Uterus (tissue), 4 donors: ENCODE measurements at places on chromosomes 3 and 15. TPM values are rescaled to one million over a fixed set of nuclear protein-coding genes. Genes with fewer than 3 reads are reported as not detected.

DNA sequence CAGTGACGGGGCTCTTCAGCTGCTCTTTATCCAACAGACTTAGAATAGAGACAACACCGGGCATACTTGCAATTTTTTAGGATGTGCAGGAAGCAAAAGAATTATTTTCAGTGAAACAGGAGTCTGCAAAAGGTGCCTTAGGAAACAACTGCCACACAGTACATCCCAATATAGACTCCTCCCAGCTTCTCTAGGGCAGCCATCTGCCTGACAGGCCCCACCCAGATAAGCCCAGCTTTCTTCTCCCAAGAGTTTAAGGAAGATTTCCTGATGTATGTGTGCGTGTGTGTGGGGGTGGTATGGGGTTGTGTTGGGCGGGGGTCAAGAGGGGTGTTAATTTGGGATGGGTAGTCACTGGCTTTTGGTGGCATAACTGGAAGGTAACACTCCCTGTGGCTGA lies 21.5 kb downstream of the MAP2K1 start:
- no peaks in the 10 kb centered on the region for H3K36me3 ChIP-seq
- no peaks in the 10 kb centered on the region for H3K27me3 ChIP-seq
- no peak overlapping the region for H3K4me3 ChIP-seq
- no peaks in the 10 kb centered on the region for H3K4me1 ChIP-seq

DNA sequence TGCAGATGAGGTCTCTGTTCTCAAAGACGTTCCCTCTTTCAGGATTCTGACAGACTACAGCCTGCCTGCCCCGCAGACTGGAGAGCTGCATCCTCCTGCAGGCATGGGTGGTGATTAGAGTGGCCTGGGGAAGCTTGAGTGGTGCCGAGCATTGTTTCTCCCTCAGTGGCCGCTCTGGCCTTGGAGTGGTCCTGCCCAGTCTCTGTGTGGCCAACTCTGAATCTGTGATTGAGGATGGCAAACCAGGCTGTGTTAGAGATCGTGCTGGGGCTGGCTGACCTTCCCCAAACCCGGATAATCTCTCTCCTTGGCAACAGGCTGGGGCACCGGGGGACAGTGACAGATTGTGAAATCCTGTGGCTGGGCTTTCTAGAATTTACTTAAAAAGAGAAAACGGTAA lies 11.0 kb upstream of the ADCY5 start:
- no peaks in the 10 kb centered on the region for H3K27me3 ChIP-seq
- no peaks in the 10 kb centered on the region for H3K4me1 ChIP-seq
- H3K27ac ChIP-seq = no peak overlapping the region
- no peak for DNase-seq
- no peak overlapping the region for H3K4me3 ChIP-seq

- no peaks in the 10 kb centered on the region for H3K4me1 ChIP-seq
- DNase-seq = no peak
- H3K27ac ChIP-seq = no peak overlapping the region
- H3K4me3 ChIP-seq = no peak overlapping the region
- no peaks in the 10 kb centered on the region for H3K36me3 ChIP-seq
Observed at GRCh38 chr15:80142646-80143045, 10.2 kb upstream of the FAH start.

Gene TEX9
- 2.6 TPM for total RNA-seq

Gene OSBPL10
- total RNA-seq = 46.9 TPM

DNA sequence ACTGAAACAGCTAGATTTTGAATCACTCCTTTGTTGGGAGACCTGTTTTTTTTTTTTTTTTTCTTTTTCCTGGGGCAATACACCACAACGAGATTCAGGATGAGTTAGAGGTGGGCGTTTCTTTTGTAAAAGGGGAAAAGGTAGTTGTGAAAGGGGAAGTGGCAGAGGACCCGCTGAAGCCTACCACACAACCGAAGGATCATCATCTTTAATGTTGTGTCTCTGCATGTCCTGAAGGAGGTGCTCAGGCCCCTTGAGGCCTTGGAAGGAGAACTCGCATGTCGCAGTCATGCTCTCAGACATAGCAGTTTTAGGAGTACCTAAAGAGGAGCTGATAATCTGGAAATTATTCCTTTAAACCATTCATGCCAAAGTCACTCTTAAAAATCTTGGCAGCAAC lies 137.9 kb upstream of the LRIG1 start:
- no peaks in the 10 kb centered on the region for H3K36me3 ChIP-seq
- no peaks in the 10 kb centered on the region for H3K27me3 ChIP-seq
- DNase-seq = no peak
- no peak overlapping the region for H3K4me3 ChIP-seq

DNA sequence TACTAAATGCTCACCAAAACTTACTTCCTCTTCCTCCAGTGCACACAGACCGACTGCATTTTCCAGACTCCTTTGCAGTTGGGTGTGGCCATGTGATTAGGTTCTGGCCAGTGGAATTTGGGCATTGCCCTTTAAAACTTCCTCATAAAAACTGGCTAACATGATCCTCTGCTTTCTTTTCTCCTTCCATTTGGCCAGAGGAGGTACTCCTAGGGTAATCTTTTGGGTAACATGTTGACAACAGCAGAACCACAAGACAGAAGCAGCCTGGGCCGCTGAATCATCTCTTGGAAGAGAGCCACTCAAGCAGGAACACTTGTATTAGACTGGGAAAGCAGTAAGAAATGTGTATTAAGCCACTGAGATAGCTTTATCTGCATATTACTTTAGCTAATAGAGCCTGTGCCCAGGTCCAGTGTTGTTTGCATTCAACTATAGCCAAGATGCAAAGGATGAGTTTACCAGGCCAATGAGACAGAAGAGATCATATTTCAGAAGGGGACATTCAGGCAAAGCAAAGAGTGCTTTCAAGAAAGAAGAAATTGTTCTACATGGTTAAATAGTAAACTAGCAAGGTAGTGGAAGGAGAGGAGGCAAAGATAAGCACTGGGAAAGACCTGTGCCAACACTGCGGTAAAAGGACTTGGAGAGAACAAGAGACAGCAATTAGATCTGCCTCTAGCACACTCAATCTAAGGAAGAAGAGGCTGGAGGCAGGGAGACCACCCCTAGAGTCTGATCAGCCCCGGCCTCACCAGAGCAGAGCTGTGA lies 79.8 kb downstream of the PLCH1 start:
- no peak overlapping the region for H3K4me3 ChIP-seq
- no peaks in the 10 kb centered on the region for H3K4me1 ChIP-seq
- no peaks in the 10 kb centered on the region for H3K36me3 ChIP-seq
- peak; percentile 64 for DNase-seq
- H3K27ac ChIP-seq = peak overlapping the region; percentile 76
- no peaks in the 10 kb centered on the region for H3K27me3 ChIP-seq

DNA sequence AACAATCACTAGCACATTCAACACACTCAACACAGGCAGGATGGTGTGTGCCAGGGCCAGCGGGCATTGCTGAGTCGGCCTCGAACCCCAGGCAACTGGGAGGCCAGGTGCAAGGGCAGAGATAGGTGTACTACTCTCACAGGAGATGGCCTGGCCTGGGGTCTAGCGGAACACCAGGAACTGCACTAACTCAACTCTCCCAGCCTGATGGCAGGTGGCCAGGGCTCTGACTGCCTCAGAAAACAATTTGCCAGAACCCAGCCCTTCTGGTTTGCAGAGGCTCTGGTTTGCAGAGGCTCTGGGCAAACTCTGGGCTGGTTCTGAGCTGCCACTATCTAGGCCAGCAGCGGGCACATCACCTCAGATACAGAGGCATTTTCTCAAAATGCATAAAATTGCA lies 229.2 kb upstream of the CHRNA7 start:
- no peaks in the 10 kb centered on the region for H3K36me3 ChIP-seq
- no peaks in the 10 kb centered on the region for H3K27me3 ChIP-seq
- no peak overlapping the region for H3K4me3 ChIP-seq
- H3K27ac ChIP-seq = no peak overlapping the region
- DNase-seq = no peak

DNA sequence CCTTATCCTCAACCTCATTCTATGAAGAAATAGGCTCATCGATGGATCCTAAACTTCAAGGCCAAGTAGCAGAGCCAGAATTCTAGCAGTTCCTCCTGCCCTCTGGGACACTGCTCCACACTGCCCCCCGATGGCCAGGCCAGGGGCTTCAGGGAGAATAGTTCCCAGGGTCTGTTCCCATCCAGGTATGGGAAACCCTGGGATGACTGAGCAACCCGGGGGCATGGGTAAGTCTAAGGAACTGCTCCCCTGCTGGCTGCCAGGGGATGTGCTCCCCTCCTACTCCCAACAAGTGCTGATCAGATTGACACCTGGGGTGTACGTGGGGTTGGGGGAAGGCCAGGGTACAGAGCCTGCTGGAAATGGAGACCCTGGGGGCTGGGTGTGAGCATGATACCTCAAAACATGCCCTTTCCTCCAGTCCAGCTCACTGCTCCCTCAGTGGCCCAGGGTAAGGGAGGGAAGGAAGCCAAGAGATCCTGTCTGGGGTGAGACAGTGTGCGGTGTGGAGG lies 7.6 kb downstream of the ULK3 start:
- H3K36me3 ChIP-seq = no peaks in the 10 kb centered on the region
- DNase-seq = no peak
- H3K4me1 ChIP-seq = no peaks in the 10 kb centered on the region
- no peak overlapping the region for H3K4me3 ChIP-seq

GRCh38 chr3:46082849-46083248 lies 55.6 kb upstream of the XCR1 start:
- no peak for DNase-seq
- no peak overlapping the region for H3K4me3 ChIP-seq
- no peaks in the 10 kb centered on the region for H3K36me3 ChIP-seq
- H3K27me3 ChIP-seq = no peaks in the 10 kb centered on the region

DNA sequence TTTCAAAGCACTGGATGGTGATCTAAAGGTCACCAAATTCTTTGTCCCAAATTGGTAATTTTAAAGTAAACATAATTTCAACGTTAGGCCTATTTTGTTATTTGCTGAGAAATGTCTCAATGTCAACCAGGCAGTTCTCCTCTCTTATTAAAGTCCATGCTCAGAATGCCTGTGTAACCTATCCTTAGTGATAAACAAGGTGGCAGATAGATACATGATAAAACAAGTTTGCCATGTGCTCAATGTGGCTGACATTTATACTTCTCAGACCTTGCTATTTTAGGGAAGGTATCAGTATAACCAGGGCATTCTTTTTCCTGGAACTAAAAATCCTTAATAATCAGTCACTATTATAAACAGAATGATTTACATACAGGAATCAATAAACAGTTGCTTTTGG lies 8.5 kb downstream of the MBNL1 start:
- peak overlapping the region; percentile 99 for H3K27ac ChIP-seq
- H3K4me3 ChIP-seq = no peak overlapping the region
- no peak for DNase-seq
- H3K36me3 ChIP-seq = no peaks in the 10 kb centered on the region

GRCh38 chr15:26848498-26848897 lies 18.4 kb upstream of the GABRA5 start:
- H3K4me3 ChIP-seq = no peak overlapping the region
- no peaks in the 10 kb centered on the region for H3K27me3 ChIP-seq
- H3K27ac ChIP-seq = no peak overlapping the region

Gene LRRIQ4
- 0.14 TPM for total RNA-seq

- H3K4me3 ChIP-seq = peak within 1 kb of the TSS; percentile 43
- DNase-seq = peak; percentile 65
- H3K27me3 ChIP-seq = no peaks in the 10 kb centered on the region
- no peaks in the 10 kb centered on the region for H3K36me3 ChIP-seq
- H3K27ac ChIP-seq = peak within 1 kb of the TSS; percentile 79
- H3K4me1 ChIP-seq = no peaks in the 10 kb centered on the region
Observed at GRCh38 chr3:49813497-49814174, at the start of gene UBA7. Gene UBA7 (minus strand): TSS chr3:49813953. CDS start chr3:49813787, 166 bp downstream.

- no peak overlapping the region for H3K27ac ChIP-seq
- no peaks in the 10 kb centered on the region for H3K27me3 ChIP-seq
- H3K36me3 ChIP-seq = no peaks in the 10 kb centered on the region
- no peak overlapping the region for H3K4me3 ChIP-seq
- no peak for DNase-seq
- H3K4me1 ChIP-seq = no peaks in the 10 kb centered on the region
Observed at GRCh38 chr3:142105991-142106390, 43.4 kb downstream of the TFDP2 start.

DNA sequence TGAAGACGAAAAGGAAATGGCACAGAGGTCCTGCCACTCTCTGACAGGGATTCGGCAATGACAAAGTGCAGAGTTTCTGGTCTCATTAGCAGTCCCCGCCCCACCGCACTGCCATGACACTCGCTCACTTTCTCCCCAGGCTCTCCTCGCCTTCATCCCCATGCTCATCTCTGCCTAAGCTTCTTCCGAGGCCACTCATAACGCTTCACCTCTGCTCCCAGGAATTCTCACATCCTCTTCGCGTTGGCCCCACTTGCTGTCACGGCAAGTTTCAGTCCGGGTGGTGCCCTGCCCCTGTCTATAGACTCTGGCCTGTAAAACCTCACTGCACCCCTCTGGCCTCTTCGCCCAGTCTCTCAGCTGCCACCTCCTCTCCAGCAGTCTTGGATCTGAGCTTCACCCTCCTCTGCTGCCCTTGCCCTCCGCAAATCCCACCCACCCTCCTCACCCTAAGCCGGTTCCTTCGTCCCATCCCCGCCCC lies 654 bp downstream of the RUBCN start:
- no peak for DNase-seq
- peak overlapping the region; percentile 89 for H3K27ac ChIP-seq
- peak overlapping the region; percentile 57 for H3K4me3 ChIP-seq
- H3K36me3 ChIP-seq = no peaks in the 10 kb centered on the region

Gene P2RY12
- total RNA-seq = 3.1 TPM

- DNase-seq = peak; percentile 100
- no peaks in the 10 kb centered on the region for H3K27me3 ChIP-seq
- H3K36me3 ChIP-seq = no peaks in the 10 kb centered on the region
- peaks cover 24% of the 10 kb centered on the region for H3K4me1 ChIP-seq
- H3K27ac ChIP-seq = peak within 1 kb of the TSS; percentile 98
Observed at GRCh38 chr3:36993326-36994283, at the start of gene MLH1. Gene MLH1 (plus strand): TSS chr3:36993518. CDS start chr3:36993548, 30 bp downstream.

Gene UTS2B
- total RNA-seq = not detected

GRCh38 chr15:41480396-41481140 lies 13.1 kb upstream of the ITPKA start:
- H3K4me1 ChIP-seq = no peaks in the 10 kb centered on the region
- H3K27ac ChIP-seq = no peak overlapping the region
- DNase-seq = no peak
- H3K4me3 ChIP-seq = no peak overlapping the region
- no peaks in the 10 kb centered on the region for H3K27me3 ChIP-seq

DNA sequence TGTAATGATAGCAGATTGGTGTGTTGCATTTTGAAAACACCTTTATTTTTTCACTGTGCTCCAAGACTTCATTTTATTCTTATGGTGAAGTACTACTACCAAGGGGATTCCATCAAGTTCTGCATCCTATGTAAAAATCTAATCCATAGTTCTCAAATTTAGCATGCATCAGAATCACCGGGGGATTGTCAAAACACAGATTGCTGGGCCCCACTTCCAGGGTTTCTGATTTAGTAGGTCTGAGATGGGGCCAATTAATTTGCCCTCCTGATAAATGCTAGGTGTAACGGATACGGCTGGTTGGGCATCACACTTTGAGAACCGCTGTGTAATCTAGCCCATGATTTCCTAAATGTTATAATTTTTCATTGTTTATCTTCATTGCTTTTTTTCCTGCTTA lies 692 bp downstream of the ZWILCH start:
- H3K36me3 ChIP-seq = no peaks in the 10 kb centered on the region
- H3K27ac ChIP-seq = peak overlapping the region; percentile 87
- H3K4me1 ChIP-seq = peaks cover 7% of the 10 kb centered on the region
- H3K4me3 ChIP-seq = no peak overlapping the region
- no peaks in the 10 kb centered on the region for H3K27me3 ChIP-seq
- DNase-seq = no peak

Gene PLOD2
- 23.5 TPM for total RNA-seq
